Caudate nucleus (tissue), 63 donors: ENCODE measurements at places on chromosomes 11 and 22.

DNA sequence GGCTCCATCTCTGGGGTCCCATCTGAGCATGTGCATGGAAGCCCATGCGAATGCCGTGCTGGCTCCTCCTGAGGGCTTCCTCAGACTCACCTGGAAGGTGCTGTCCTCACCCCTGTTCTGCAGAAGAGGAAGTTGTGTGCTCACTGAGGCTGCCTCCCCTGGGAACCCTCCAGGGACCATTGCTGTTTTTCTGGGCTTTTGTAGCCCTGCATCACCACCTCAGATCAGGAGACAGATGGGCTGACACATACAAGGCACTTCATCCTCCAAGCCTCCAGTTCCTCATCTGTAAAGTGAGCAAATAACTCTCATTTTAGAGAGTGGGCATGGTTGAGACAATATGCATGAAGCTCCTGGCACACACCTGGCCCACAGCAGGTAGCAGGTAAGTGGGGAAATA, 12.1 kb upstream of the LRRC32 start:
- DNase-seq: no peak

DNA sequence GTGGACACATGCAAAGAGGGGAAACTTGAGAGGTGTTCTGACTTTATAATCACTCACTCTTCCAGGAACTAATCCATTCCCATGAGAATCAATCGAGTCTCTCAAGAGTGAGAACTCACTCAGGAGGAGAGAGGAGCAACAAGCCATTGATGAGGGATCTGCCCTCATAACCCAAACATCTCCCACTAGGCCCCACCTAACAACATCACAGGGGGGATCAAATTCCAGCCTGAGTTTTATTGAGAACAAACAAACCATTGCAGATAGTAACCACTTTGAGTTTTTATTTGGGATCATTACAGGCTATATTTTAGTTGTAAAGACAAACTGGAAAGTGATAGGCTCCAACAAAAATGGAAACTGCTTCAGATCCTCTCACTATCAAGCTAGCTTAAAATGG, 328.8 kb upstream of the CTSC start:
- no peak for DNase-seq

DNA sequence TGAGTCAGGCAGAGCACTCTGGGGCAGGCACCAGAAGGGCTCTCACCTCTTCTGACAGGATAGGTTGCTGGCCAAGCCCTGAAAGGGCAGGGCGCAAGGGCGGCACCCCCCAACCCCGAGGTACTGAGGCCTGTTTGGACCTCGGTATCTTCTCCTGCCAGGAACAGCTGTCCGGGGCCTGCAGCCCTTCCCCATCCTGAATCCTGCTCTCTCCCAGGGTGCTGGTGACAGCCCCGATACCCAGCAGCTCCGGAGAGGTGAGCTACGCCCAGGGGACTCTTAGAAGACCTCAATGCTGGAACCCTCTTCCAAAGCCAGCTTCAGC, 79.1 kb downstream of the PHF21B start:
- no peak for DNase-seq

DNA sequence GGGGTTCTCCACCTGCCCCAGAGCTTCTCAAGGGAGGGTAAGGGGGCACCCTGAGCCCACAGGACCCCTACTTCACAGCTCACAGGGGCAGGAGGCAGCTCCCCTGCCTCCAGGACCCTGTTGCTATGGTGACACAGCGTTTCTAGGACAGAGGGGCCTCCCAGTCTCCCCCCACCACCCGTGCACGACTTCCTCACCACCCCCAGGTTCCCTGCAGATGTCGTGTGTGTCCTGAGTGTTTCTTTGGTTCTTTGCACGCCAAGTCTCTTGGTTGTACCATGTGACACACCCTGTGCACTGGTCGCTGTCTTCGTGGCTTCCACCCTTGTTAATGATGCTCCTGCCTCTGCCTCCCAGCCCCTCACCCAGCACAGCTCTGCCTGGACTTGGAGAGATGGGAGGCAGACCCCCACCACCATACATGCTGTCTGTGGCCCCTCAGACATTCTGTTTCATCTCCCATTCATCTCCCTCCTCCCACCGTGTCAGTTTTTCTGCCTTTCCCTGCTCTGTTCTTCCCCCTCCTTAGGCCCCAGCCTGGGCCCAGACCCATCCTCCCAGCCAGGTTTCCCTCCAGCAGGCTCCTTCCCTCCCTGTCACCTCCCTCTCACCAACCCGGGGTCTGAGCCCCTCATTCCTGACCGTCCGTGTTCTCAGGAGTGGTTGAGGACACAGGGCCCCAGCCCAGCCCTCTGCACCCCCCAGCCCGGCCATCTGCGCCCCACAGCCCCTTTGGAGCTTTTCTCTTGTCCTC, 24.5 kb upstream of the RAB1B start:
- DNase-seq: no peak

GRCh38 chr11:23112987-23113886, 253.0 kb upstream of the CCDC179 start:
- DNase-seq: no peak
